IMR-90 (cell line): ENCODE measurements at places on chromosomes 13 and 19. TPM values are rescaled to one million over a fixed set of nuclear protein-coding genes. Genes with fewer than 3 reads are reported as not detected.

SLC25A41 gene
- total RNA-seq = not detected in 2 replicates

B3GNT3 gene
- not detected in 2 replicates for total RNA-seq

LENG8 gene
- total RNA-seq = 17.5 and 21.1 TPM in 2 replicates

NCR1 gene
- total RNA-seq = not detected in 2 replicates

WDR87 gene
- not detected in 2 replicates for total RNA-seq

IGFL3 gene
- total RNA-seq = not detected in 2 replicates
